ENCODE measurements at places on chromosomes 5 and 9.

DNA sequence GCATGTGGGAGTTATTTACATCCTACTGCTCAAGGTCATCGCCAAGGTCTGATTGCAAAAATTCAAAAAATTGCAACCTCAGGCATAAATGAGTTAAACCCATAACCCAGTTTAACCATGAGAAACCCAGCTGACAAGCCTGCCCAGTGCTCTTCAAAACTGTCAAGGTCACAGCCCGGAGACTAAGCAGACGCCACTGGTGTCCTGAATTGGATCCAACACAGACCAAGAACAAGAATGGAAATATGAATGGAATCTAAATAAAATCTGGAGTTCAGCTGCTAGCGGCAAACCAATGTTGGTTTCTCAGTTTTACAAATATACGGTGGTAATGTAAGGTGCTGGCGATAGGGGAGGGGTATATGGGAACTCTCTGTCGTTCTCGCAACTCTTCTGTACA is 201.5 kb upstream of the MVB12B start:
- no peak for DNase-seq

DNA sequence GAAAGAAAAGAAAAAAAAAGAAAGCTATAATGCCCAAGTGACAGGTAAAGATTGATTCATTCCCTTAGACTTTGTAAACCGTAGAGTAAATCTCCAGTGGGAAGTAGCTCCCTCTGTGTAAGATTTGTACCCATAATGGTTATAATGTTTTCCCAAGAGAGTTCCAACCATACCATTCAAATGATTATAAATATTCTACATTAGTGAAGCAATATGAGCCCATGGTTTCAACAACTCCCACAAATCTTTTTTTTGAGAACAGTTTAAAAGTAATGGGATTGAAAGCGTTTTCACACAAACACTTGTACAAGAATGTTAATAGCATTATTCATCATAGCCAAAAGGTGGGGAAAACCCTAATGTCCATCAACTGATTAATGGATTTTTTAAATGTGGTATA is 58.0 kb downstream of the GRAMD2B start:
- no peak for DNase-seq

DNA sequence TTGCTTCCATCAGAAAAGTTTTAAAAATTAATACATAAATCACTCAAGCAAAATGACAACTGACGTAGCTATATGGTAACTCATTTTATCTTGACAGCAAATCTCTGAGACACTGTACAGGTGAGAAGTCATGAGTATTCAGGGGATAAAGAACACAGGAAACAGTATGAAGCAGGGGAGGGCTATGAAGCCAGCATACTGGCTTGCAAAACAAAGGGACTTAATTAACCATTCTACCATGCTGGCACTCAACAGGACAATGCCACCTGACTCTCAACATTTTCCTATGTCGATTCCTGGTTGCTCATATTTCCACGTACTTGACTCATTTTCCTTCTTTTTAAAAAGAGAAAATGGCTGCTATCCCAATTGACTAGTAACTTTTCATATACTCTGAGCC is 151.4 kb upstream of the RETREG1 start:
- DNase-seq: no peak

DNA sequence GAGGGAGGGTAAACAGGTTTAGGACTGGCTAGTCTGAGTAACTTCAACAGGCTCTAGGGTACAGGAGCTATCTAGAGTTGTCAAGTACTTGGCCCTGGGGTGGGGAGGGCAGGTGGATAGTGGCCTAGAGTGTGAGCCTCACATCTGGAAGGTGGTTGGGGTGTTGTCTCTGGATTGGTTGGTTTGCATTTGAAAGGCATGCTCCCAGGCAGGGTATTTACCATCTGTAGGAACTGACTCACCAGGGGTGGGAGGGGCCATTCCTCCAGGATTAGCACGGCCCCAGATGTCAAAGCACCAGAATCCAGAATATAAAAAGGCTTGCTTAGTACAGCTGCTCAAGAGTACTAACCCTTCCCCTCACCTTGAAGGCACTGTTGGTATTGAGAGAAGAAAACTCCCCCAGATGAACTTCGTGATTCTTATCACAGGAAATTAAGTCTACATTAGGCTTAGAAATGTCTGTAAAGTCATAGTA is 193.3 kb downstream of the NTRK2 start:
- DNase-seq: no peak
